ENCODE measurements at places on chromosomes 2 and 18.

- DNase-seq = no peak
Observed at GRCh38 chr2:148926291-148926961, 51.4 kb downstream of the KIF5C start.

- no peak for DNase-seq
Observed at GRCh38 chr2:161133366-161133765, 26.9 kb upstream of the TANK start.

DNA sequence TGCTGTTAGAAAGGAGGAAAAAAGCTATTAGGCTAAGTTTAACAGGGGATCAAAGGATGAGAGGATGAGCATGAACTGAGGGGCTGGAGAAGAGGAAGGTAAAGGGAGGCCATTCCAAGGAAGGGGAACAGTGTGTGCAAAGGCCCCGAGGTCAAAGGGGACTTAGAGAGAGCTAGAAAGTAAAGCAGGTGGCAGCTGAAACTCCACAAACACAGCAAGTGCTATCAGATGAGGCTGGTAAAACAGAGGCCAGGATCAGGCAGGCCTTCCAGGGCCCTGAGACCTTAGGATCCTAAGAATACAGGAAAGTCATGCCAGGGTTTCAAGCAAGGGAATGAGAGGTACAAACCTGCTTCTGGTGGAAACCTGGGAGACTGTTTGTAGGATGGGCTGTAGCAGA is 5.8 kb downstream of the HDAC4 start:
- no peak for DNase-seq

- DNase-seq = no peak
Observed at GRCh38 chr2:42569883-42570282, 1.5 kb downstream of the MTA3 start.

DNA sequence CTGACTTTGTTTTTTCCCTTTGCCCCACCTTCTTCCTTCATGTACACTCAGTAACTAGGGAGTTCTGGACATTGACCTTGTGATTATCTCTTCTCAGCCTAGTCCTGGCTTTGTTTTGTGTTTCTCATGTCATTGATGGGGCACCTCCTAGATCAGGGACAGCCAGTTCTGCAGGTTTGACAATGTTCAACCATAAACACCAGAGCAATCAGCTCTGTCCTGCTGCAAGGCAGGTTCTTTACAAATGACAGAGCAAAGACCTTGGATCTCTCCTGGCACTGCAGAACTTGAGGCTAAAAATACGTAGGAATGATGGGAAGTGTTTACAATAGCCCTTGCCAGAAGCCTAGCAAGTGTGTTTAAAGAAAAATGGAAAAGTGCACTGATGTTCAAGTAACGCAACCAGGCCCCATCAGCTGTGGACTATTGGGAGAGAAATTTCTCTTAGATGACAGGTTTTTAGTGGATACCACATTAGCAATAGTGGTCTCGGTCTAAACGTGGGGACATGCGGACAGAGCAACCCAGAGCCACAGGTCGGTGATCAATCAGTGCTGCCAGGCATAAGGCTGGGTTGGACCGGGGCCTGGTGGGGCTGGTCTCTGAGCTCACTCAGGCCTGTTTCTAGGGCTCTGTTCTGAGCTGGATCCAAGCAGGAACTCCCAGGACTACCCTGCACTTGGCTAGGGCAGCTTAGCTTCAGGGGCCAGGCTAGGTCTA is 76.8 kb downstream of the SOWAHC start:
- no peak for DNase-seq

DNA sequence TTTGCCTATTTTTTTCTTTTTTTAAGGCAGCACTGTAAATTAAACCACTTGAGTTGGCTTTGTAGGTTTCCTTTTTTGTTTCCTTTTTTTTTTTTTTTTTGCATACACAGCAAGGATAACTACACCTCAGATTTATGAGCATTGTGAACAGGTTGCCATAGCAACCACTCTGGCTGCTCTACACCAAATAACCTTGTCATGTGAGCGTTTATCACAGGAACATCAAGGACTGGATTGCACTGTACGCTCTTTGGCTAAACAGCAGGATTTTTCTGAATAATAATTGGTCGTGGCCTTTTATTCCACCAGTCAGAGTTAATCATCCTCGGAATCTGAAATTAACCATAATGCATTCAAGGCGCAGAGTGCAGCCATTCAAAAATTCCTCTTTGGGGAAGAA is 199.1 kb upstream of the SLC14A2 start:
- DNase-seq = no peak

DNA sequence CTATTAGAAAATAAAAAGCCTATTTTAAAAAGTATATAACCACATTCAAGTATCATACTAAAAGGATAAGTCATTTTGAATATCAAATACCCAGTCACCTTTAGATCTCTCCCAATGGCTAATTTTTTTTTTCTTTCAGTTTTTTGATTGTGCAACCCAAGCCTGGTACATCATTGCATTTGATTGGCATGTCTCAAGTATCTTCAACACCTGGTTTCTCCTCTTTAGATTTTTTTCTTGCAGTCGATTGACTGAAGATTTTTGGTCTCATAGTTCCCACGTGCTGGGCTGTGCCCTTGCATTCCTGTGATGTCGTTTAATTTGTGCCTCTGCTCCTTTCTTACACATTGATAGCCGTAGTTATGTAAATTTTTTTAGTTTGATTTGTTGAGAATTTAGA is 40.7 kb downstream of the ATIC start:
- no peak for DNase-seq

- DNase-seq = no peak
Observed at GRCh38 chr2:58479535-58480140, 238.5 kb upstream of the FANCL start.

DNA sequence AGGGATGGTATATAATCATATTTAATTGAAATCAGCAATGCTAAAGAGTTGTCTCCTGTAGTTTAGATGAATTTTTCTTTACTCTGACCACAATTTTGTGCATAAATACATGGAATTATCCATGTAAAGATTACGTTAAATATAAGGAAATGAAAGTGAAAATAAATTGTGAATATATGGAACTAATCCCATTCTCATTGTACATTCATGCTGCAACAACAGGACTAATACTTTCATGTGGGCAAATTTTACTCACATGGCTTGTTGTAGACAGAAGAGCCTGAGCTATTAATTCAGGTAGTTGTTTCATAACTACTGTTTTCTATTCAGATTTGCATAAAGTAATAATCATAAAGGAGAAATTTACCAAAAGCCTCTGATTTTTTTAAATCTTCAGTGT is 357.8 kb downstream of the ARHGAP15 start:
- DNase-seq = no peak

GRCh38 chr2:66982766-66983165 is 414.4 kb upstream of the ETAA1 start:
- no peak for DNase-seq

DNA sequence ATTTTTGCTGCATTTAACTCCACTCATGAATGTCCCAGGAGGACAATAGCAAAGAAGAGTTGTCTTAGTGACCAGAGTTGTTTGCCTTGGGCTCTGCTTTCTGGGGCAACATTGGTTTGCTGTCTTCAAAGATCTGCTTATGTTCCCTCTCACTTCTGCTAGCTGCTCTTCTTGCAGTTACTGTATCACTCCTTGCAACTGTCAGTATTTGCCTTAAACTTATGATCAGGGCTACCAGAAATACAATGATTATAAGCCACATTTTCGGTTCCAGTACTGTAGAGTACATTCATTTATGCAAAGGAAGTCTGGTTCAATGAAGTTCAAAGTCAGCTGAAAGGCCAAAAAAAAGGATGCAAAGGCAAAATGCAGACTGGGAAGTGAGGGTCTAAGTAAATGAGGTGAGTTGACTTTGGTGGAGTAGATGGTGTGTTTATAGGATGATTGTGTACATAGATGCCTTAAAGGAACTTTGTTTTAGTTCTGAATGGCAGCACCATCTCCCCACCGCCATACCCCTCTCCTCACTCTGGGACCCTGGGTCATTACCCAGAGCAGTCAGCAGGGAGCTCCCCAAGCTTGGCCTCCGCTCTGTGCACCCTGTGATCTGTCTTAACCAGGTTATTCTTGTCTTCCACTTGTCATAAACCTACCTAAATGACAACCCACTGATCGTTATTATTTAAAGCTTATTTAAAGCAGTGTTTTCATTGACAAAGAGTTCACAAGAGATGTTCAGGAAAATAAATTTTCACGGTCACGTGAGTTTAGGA is 236.0 kb downstream of the DOK6 start:
- no peak for DNase-seq

- peak; percentile 32 for DNase-seq
Observed at GRCh38 chr2:237075749-237076599, 9.7 kb upstream of the COPS8 start.

DNA sequence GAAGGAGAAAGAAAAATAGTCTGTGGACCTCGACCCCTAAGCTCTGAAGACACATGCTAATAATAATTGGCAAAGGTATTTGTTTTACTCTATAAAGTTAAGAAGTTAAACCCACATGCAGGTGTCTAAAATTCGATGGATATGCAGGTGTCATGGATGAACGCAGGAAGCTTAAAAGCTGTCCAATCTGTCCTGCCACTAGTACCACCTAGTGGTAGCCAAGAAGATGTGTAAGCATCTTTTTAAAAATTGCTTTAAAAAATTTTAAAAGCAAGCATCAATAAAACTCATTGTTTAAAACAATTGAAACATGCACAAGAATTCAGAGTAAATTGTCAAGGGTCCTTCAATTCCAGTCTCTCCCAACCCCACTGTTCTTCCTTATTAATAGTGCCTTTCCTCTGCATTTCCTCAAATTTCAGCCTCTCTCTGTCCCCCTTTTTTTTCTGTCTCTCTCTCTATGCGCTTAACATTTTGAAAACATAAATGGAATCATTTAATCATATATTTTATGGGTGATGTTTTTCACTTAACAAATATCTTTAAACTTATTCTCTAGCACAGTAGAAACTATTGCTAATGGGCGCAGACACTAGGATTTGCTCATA is 30.6 kb upstream of the PPP3R1 start:
- DNase-seq = no peak

DNA sequence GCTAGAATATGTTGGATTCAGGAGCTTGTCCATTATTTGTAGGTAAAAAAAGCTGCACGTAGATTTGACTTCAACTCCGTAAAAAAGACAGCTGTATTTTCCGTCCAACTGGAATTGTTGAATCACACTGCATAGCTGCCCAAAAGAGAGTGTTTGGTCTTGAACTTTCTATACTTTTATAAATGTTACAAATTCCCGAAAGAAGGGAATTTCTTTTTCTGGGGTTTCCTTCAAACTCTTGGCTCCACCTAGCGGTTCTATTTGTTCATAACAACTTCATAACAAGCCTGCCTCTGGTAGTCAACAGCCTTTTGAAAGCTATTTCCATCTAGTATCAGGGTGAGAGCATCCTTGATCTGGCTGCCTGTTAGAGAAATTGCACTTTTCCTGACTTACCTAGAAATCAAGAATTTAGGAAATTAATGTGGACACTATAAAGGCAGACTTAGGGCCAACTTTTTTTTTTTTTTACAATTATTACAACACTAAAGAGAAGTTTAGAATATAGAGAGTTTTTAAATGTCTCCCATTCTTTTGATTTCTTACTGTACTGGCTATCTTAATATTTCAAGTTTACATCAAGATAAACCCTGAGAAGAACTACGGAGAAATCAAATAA is 48.1 kb downstream of the TMEM185B start:
- peak; percentile 53 for DNase-seq

- no peak for DNase-seq
Observed at GRCh38 chr2:45330108-45330507, 281.0 kb downstream of the SRBD1 start.

Measured in HT1080 (cell line).